ENCODE measurements at places on chromosomes 12 and 14.

DNA sequence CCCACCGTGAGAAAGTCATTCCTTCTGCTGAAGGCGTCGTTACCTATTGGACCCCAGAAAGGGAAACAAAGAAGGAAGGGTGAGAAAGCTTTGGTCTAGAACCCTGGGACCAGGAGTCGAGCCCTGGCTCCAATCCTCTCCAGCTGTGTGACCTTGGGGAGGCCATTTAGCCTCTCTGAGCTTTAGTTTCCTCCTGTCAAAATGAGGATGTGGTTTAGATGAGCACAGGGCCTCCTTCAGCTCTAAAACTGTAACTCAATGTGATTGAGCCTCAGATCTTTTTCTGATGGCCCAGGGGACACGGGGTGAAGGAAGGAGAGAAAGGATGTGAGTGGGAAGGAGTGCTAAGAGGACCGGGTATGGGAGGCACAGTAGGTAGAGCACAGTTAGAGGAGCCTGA lies 7.7 kb downstream of the JDP2 start:
- DNase-seq, result no peak

- DNase-seq, result peak; percentile 24
These were observed 48.8 kb downstream of the SLC38A1 start for GRCh38 chr12:46219877-46220655.

GRCh38 chr14:76012354-76012753 lies 26.8 kb downstream of the IFT43 start:
- no peak for DNase-seq

DNA sequence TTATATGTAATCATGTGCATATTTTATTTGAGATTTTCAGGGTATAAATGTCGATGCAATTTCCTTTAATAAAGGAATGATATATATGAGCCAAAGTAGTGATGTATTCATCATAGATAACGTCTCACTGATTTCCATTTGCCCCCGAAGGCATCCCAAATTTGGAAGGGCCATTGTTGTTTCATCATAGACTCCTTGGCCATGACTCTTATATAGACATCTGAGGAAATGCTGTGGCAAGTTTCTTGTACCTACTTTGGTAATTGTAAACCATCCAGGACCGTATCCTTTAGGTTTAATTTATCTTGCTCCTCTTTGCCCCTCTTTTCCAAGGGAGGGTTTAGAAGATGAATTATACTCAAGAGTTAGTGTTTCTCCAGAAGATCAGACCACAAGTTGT lies 84.7 kb downstream of the SAMD4A start:
- no peak for DNase-seq

- no peak for DNase-seq
These were observed 176.7 kb downstream of the PTPN11 start for GRCh38 chr12:112595410-112595809.

DNA sequence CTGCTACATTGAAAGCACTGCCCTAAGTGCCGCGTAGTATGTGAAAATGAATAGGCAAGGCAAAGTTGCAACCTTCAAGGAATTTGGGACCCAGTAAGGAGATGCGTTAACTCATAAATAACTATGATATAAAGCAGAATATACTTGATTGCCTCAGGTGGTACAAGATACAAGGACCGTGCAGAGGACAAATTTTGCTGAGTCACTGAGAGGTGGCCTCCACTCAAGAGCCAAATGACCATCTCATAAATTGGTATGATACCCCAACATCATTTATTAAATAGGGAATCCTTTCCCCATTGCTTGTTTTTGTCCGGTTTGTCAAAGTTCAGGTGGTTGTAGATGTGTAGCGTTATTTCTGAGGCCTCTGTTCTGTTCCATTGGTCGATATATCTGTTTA lies 35.7 kb downstream of the IGF1 start:
- no peak for DNase-seq

DNA sequence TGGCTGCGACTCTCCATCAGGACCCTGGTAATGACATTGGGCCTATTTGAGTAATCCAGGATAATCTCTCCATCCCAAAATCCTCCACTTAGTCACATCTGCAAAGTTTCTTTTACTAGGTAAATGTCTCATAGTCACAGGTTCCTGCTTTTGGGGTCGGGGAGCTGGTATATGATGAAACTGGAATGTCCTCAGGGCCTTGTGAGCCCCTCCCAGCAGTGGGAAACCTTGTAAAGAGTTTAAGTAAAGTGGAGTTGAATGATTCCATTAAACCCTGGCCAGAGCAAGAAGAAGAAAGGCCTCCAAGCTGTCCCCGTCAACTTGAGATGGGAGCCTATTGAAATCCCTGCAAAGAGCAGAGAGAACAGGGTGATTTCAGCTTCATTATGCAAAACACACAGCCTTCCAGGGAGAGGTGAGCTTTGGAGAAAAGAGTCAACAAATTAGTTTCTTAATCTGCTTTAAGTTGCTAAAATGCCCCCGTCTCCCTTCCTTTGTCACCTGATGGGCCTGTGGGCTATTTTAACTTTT lies 12.6 kb downstream of the WSCD2 start:
- no peak for DNase-seq

DNA sequence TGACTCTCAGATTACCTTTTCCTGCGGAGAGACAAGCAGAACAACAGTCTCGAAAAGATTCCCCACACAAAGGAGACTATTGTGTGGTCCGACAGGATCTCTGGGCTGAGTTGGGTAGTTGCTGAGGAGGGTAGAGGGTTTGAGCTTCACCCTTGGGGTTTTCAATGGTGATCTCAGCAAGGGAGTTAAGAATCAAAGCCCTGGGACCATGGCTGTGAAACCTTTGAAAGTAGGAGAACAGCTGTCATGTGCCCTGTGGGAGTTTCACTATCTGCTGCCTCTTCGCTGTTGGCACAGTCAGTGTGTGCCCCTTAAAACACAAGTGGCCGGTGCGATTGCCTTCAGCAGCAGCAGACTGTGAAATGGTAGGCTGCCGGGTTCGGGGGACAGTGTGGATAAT lies 14.2 kb upstream of the PLEK2 start:
- no peak for DNase-seq
